ENCODE measurements at places on chromosomes 2 and 18. TPM values are rescaled to one million over a fixed set of nuclear protein-coding genes. Genes with fewer than 3 reads are reported as not detected.

Gene HNMT
- total RNA-seq: 0.61 TPM

Gene KCNJ3
- total RNA-seq: not detected

Gene ASB18
- total RNA-seq: not detected

Gene REG1A
- total RNA-seq: not detected

GRCh38 chr18:25365242-25365641 lies 13.3 kb upstream of the ZNF521 start:
- no peak for DNase-seq

DNA sequence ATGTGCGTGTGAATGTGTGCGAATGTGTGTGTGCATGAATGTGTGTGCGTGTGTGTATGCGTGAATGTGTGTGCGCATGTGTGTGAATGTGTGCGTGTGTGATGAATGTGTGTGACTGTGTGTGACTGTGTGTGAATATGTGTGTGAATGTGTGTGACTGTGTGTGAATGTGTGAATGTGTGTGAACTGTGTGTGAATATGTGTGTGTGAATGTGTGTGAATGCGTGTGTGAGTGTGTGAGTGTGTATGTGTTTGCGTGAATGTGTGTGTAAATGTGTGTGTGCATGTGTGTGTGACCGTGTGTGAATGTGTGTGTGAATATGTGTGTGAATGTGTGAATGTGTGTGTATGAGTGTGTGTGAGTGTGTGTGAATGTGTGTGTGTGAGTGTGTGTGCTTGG lies 1103.8 kb downstream of the TSN start:
- DNase-seq: no peak

DNA sequence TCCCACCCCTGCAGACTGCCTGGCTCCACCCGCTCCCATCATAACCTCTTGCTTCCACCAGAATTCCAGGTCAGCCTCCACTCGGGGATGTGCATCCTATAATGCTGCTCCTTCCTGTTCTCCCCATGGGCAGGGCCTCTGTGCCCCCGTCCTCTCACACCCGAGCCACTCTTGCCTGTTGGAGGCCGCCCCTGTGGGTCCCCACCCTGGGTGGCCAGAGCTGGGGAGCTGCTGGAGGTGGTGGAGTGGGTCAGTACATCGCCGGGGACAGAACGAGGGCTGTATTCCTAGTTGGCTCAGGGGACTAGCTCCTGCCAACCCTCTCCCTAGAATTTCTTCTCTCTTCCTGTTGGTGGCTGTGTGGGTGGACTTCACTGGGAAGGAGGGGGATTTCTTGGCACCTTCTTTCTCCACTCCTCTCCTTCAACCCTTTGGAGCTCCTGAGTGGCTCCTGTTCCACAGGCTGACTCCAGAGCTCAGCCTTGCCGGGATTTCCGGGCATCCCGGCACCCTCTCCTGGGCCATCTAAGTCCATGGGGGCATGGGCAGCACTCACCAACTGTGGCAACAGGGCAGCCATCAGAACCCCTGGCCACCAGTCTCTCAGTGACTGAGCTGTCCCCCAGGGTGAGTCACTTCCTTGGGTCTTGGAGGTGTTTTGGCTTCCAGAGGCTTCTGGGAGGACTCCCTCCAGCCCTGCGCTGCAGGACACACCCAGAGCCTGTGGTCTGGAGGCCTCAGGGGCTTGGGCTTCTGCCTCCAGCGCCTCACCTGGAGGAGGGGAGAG lies 88.2 kb upstream of the MCFD2 start:
- DNase-seq: no peak

DNA sequence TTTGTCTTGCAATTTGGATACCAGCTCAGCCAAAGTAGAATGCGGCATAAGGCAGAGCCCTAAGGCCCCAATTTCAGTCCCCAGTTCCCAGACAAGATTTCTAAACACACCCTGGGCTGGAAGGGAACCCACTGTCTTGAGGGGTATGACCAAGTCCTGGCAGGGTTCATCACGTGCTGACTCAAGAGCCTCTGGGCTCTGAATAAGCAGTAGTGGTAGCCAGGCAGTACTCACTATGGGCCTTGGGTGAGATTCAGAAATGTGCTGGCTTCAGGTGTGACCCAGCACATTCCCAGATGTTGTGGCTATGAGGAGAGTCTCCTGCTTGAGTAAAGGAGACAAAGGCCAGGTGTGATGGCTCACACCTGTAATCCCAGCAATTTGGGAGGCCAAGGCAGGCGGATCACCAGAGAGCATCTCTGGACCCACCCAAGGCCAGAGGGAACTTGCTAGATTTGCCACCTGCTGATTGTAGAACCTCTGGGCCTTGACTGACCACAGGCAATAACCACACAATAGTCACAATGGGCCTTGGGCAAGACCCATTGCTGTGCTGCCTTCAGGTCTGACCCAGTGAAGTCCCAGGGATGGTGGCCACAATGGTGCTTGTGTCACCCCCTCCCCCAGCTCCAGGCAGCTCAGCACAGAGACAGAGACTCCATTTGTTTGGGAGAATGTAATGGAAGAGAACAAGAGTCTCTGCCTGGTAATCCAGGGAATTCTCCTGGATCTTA lies 74.9 kb downstream of the ATL2 start:
- DNase-seq: no peak

- no peak for DNase-seq
Measured at GRCh38 chr18:29140590-29140989, 963.7 kb upstream of the CDH2 start.

Data from CD8-positive, alpha-beta memory T cell (primary cell).